ENCODE measurements at places on chromosomes 7 and 10. TPM values are rescaled to one million over a fixed set of nuclear protein-coding genes. Genes with fewer than 3 reads are reported as not detected.

The OR2A42 gene
- 0.45 TPM for total RNA-seq

GRCh38 chr10:116614796-116615195 lies 6.0 kb upstream of the PNLIPRP2 start:
- DNase-seq, result no peak

GRCh38 chr7:38504684-38505083 lies 126.5 kb downstream of the AMPH start:
- no peak for DNase-seq

DNA sequence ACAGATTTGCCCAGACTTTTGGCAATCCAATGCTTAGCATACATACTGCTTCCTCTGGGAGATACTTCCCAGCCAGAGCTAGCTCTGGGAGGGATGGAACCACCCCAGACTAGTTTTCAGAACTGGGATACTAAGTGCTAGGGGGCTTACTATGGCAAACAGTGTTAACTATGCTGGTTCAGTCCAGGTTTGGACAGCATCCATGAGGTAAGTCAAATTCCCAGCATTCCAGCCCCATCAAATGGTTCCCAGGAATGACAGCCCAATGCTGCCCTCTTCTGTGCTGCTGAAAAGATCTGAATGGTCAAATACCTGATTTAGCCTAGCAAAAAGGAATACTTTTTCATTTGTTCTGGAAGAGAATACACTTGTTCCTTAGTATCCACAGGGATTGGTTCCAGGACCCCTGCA lies 141.7 kb upstream of the CCDC6 start:
- DNase-seq, result peak; percentile 41

DNA sequence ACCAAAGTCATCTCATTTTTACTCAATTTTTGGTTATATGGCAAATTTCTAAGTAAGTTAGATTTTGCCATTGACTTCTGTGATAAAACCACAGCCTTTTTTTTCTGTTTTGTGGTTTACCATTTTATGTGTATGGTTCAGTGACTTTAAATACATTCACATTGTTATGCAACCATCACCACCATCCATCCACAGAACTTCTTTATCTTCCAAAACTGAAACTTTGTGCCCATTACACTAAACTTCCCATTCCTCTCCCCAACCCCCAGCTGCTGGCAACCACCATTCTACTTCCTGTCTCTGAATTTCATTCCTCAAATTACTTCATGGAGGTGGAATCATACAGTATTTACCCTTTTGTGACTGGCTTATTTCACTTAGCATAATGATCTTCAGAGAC lies 280.4 kb upstream of the TCERG1L start:
- no peak for DNase-seq

GRCh38 chr7:90067171-90067570 lies 87.1 kb upstream of the STEAP1 start:
- DNase-seq, result no peak

The C10orf62 gene
- total RNA-seq, result 0.73 TPM

- DNase-seq, result no peak
These were observed 43.6 kb downstream of the PPP1R3A start for GRCh38 chr7:113875224-113875623.

- DNase-seq, result peak; percentile 69
These were observed 60.6 kb upstream of the FRMD4A start for GRCh38 chr10:14391342-14391741.

DNA sequence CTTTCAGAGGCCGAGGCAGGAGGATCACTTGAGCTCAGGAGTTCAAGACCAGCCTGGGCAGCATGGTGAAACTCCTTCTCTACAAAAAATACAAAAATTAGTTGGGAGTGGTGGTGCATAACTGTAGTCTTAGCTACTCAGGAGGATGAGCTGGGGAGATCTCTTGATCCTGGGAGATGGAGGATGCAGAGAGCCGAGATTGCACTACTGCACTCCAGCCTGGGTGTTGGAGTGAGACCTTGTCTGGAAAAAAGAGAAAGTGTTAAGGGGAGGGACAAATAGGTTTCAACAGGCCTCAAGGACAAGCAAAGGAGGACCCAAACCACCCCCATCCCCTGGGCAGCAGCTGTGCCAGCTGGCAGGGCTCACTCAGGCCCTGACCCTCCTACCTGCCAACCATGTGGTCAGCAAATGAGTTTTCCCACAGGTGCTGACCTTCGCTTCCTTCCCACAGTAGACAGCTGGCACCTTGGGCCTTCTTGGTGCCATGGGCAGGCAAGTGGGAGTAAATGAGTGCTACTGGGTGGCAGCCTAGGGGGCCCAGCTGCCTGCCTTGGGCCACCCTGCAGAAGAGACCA lies 5.5 kb upstream of the PNLIPRP2 start:
- DNase-seq, result no peak

- DNase-seq, result no peak
These were observed 81.8 kb downstream of the ADRA2A start for GRCh38 chr10:111158595-111158994.

GRCh38 chr7:107051376-107051775 lies 6.9 kb downstream of the PRKAR2B start:
- no peak for DNase-seq

DNA sequence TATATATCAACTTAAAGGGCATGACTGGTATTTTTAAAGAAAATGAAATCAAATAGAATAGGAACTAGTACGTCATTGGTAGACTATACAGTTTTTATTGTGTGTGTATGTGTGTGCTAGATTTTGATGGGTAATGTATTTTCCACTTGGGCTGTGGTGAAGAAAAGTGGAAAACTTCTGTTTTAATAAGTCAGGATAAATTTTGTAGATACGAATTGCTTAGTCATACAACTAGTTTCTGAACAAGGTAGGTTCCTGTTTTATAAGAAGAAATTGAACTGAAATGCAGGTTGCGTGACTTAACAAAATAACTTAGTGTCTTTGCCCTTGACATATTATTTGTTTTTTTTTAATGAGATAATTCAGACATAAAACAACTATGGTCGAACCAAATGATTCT lies 24.3 kb downstream of the UBN2 start:
- DNase-seq, result no peak

The WNT16 gene
- 6.3 TPM for total RNA-seq

The SRRM3 gene
- total RNA-seq, result 16.3 TPM

- no peak for DNase-seq
These were observed 176.5 kb upstream of the FAM3C start for GRCh38 chr7:121572615-121573014.

The LEP gene
- 0.09 TPM for total RNA-seq

GRCh38 chr7:157857578-157858075 lies 520.8 kb downstream of the DNAJB6 start:
- DNase-seq, result no peak

The TEX36 gene
- total RNA-seq, result not detected

GRCh38 chr7:537911-538634 lies 18.4 kb upstream of the PDGFA start:
- DNase-seq, result no peak

- DNase-seq, result no peak
These were observed 49.3 kb upstream of the KMT2E start for GRCh38 chr7:104964626-104965236.

Measured in cerebellum (tissue), 4 donors.